ENCODE measurements at places on chromosomes 1 and 21.

- DNase-seq: no peak
Observed at GRCh38 chr1:74933500-74933899, 200.5 kb downstream of the TYW3 start.

GRCh38 chr1:20931930-20932436 is 144.9 kb upstream of the HP1BP3 start:
- DNase-seq: no peak

DNA sequence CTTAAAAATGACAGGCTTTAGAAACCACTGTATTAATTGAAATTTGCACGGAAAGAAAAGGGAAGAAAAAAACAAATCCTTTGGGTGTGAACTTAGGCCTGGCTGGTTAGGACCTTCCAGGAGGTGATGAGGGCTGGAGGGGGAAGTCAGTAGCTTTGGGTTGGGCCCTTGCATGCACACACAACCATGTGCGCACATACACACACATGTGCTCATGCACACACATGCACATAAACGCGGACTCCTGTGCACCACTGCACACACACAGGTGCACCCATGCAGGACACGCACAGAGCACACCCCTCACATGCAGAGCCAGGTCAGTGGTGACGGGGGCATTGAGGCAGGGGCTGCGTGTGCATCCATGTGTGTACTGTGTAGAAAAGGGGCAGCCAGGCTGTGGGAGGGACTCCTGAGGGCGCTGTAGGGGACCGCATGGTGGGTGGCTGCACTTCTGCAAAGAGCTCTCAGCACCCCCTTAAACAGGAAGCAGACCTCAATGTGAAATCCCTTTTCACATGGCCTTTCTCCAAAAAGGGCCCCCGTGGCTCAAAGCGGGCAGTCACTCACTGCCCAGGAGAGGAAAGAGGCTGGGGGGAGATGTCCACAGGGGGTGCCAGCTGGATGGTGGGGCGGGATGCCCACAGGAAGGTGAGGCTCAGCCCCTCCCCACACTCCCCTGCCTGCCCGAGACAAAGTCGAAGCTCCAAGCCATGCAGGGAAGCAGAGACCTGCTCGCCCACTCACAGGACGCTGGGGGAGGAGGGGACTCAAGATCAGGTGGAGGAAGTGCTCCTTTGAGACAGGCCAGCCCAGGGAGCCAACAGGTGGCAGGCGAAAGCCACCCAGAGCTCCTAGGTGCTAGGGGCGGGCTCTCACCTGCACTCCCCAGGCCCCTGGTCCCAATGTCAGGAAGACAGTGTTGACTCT is 95.2 kb downstream of the ITPKB start:
- no peak for DNase-seq

GRCh38 chr1:13793088-13793730 is 93.2 kb downstream of the PRDM2 start:
- DNase-seq: no peak

- no peak for DNase-seq
Observed at GRCh38 chr1:100629391-100629790, 90.2 kb upstream of the VCAM1 start.

GRCh38 chr1:246198115-246198816 is 308.8 kb downstream of the SMYD3 start:
- no peak for DNase-seq

GRCh38 chr1:209590405-209590804 is 6.9 kb downstream of the CAMK1G start:
- peak; percentile 49 for DNase-seq

- no peak for DNase-seq
Observed at GRCh38 chr1:154348429-154349076, 23.2 kb downstream of the ATP8B2 start.

DNA sequence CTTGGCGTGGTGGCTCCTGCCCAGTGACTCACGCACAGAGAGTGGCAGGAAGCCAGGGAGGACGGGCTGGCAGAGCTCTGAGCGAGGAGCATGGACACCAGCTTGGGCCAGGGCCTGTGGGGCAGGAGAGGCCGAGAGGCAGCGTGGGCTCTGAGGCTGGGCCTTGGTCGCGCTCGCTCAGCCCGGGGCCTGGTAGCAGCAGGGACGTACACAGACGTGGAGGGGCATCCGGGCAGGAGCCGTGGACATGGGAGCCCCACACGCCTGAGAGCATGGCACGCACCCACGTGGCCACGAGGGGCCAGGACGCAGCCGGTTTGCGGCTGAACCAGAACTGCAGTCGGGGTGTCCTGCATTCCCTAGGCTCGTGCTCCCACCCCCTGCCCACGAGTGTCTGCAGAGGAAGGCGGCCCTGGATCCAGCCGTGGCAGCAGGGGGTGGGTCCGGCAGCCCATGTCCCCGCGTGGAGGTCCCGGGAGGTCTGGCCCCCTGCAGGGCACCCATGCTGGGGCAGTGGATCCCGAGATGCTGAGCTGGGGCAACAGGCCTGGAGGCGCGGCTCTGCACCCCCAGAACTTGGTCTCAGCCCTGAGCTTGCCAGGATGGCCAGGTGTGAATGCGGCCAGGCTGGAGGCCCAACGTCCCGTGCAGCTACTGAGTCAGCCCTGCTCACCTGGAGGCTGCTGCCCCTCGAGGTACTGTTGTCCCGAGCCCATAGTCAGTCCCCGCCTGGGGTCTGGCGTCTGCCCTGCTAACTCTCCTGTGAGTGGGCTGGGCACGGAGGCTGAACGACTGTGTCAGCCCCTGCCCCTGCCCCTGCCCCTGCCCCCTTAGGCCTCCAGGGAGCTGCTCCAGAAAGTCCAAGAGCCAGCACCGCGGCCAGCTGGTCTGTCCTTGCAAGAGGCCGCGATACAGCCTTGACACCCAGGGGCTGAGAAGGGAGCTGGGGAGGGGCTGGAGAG is 61.6 kb downstream of the SLX9 start:
- DNase-seq: peak; percentile 90

- no peak for DNase-seq
Observed at GRCh38 chr1:200179126-200179780, 151.7 kb downstream of the NR5A2 start.

DNA sequence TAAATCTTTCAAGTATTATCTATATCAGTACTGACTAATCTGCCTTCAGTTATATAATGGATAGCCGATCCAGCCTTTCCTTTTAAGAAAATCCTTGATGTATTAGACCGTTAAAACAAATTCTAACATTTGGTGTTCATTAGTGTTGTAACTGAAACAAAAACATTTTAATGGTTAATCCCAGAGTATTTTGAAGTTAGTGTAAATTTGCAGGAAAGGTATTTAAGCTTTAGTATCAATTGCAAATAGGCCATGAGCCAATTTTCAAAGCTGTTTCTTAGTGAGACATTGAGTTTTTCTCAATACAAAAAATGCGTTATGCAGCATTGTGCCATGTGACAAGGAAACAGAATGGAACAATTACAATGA is 29.6 kb downstream of the DISP1 start:
- no peak for DNase-seq

- DNase-seq: peak; percentile 3
Observed at GRCh38 chr1:117537291-117537920, 68.4 kb upstream of the TENT5C start.

DNA sequence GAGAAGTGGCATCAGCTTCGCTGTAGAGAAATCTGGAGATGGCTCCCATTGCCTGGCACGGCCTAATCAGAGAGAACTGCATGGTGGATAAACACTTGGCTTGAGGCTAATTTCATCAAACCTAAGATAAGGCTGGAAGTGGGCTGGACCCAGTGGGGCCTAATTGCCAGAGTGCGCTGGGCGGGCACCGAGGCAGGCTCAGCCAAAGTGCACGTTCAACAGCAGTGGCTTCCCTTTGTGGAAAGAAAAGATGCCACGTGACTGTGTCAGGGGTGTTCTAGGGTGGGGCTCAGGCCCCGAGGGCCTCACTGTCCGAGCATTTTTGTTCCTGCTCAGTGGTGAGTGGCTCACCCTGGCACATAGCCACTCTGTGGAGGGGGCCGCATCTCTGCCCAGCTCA is 5.8 kb downstream of the PLCH2 start:
- no peak for DNase-seq

GRCh38 chr1:24139841-24140425 is 3.0 kb downstream of the IL22RA1 start:
- DNase-seq: no peak

GRCh38 chr1:37741130-37741529 is 23.8 kb downstream of the EPHA10 start:
- peak; percentile 52 for DNase-seq

GRCh38 chr1:177054542-177054941 is 110.0 kb downstream of the ASTN1 start:
- DNase-seq: no peak

DNA sequence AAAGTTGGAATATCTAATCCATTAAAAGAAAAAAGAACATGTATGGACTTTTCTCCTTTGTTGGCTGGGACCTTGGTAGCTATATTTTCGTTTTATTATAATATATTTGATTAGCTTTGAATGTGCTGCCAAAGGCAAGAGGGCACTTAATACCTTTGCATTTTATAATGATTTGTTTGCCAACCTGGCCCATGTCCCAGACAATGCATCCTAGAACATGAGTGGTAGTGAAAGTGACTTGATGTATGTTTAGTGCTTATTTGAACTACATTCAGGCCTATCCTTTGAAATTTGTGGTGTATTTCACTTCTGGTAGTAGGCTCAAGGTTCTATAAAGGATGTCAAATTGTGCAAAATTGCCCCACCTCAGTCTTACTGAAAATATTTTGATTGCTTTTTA is 25.9 kb downstream of the CACHD1 start:
- DNase-seq: no peak

DNA sequence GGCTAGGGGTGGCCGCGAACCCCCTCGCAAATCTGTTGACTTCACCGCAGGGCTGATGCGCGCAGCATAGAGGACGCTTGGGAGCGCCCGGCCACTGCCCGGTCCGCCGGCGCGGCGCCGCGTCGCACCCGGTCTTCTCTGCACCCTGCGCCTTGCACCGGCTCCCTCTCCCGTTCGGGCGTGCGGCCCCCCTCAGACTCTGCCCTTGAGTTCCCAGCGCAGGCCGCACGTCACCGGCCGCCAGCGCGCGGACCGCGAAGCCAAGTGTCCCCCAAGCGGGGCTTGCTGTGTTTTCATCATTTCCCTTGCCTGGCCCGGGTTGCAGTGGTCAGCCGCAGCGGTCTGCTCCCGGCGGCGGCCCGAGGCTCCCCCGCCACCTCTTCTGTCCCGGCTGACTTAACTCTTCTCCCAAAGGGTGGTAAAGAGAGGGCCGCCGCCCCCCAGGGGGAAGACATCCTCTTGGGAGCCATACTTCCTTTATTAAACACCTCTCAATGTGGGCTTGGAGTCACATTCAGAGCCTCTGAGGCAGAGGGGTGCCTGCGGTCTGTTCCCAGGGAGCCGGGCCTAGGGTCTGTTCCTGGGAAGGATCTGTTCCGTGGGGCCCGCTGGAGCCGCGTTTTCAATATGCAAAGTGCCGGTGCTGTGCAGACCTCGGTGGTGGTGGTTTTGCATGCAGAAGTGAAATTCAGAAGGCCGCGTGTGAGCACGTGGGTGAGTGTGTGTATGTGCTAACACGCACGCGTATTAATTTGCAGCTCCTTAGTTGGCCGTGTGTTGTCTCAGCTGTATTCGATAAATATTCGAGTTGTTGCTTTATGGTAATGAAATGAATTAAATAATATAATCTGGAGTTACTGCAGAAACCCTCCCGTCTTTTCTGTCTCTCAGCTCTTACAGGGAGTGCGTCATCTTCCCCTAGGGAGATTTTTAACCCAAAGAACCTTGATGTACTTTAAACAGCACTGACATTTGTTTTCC is 17.6 kb downstream of the PBX1 start:
- no peak for DNase-seq
